NCI-H510A (cell line): ENCODE measurements at places on chromosomes 11 and 22.

GRCh38 chr11:19952911-19953310 is 207.4 kb downstream of the DBX1 start:
- no peak for DNase-seq

DNA sequence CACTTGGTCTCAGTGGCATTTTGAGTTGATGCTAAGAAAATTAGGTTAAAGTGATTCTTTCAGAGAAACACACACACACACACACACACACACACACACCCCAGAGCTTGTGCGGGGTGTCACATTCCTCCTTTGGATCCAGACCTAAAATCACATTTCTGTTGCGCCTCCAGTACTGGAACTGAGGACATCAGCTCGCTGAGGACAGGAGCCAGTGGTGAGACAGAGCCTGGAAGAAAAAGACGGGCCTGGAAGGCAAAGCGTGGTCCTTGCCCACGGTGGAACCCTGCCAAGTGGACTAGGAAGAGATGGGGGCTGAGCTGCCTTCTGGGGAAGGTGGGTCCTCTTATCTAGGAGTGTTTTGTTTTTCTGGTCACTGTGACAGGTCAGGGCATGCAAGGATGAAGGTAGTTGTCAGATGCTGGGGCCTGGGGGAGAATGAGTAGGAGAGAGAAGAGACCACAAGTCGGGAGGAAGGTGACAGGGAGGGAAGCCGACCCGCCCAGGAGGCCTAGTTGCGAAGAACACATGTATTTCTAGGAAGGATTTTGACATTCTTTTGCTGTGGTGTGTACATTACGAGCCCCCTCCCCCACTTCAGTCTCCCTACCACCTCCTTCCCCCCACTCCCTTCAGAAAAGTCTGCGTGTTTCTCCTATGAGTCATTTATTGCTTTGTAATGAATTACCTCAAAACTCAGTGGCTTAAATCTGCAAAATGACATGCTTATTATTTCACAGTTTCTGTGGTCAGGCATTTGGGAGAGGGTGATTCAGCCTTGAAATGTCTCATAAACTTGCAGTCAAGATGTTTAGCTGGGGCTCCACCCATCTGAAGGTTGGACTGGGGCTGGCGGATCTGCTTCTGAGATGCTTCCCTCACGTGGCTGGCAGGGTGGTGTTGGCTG is 4.8 kb upstream of the ELFN2 start:
- DNase-seq = no peak

GRCh38 chr11:83310718-83311117 is 24.6 kb upstream of the CCDC90B start:
- no peak for DNase-seq

- no peak for DNase-seq
Observed at GRCh38 chr11:65485920-65486219, 13.0 kb upstream of the MALAT1 start.

- DNase-seq = no peak
Observed at GRCh38 chr11:2531277-2531986, 86.6 kb downstream of the KCNQ1 start.

- DNase-seq = no peak
Observed at GRCh38 chr11:33582636-33583325, 117.8 kb downstream of the C11orf91 start.

GRCh38 chr22:26321469-26321913 is 107.6 kb upstream of the ASPHD2 start:
- DNase-seq = no peak

- DNase-seq = no peak
Observed at GRCh38 chr22:49216579-49216978, 611.1 kb downstream of the BRD1 start.

DNA sequence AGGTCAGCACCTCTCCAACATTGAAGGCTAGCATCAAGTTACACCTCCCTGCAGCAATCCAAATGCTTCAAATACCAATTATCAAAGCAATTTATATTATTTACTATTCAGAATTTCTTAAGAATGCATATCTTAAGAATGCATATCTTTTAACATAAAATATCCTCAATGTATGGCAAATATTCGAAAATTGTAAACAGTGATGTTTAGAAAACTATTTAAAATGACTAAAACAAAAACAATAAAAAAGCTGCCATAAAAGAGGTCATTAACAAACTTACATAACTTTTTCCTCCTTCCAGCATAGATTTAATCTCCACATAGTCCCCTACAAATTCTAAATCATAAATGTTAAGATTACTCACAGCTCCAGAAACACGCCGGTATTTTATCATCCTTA is 85.1 kb upstream of the SOX6 start:
- no peak for DNase-seq

- DNase-seq = no peak
Observed at GRCh38 chr11:5476186-5476819, 12.2 kb upstream of the OR52D1 start.

DNA sequence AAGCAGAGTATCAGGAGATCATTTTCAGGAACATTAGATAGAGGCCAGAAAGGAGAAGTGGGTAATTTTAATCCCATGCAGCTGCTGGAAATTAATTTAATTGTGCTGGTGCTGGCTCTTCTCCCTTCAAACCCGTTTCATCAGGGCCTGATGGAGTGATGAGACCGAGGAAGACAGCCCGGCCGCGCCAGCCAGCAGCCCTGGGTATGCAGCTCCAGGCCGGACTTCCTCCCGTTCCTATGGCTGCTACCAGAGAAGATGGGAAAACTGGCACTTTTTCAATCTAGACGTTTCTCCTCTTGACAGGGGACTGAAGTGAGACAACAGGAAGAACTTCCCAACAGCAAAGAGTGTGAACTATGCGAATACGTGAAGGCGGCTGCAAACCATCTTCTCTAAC is 24.6 kb upstream of the ZBTB16 start:
- no peak for DNase-seq

GRCh38 chr11:19951558-19952115 is 208.6 kb downstream of the DBX1 start:
- peak; percentile 21 for DNase-seq

- no peak for DNase-seq
Observed at GRCh38 chr22:23419171-23419570, 160.9 kb downstream of the IGLL1 start.

- DNase-seq = no peak
Observed at GRCh38 chr11:117862753-117863152, 13.7 kb downstream of the FXYD6 start.

GRCh38 chr11:44608991-44609782 is 43.7 kb downstream of the CD82 start:
- no peak for DNase-seq

DNA sequence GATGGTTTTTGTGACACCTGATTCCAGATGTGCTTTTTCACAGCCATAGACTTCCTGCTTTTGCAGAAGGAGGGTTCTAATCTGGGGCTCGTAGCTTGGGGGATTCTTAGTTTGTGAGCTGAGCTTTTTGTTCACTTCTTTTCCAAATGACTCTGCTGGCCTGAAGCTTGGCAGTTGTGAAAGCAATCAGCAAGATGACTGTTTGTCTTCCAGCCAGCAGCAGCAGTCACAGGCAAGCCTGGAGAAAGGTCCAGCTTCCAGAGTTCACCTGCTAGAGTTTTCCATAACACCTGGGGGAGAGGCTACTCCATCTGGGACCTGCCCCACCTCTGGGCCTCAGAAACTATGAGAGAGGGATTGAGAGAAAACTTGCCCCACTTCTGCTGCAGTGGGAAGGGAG is 4.1 kb downstream of the MARK2 start:
- DNase-seq = no peak

DNA sequence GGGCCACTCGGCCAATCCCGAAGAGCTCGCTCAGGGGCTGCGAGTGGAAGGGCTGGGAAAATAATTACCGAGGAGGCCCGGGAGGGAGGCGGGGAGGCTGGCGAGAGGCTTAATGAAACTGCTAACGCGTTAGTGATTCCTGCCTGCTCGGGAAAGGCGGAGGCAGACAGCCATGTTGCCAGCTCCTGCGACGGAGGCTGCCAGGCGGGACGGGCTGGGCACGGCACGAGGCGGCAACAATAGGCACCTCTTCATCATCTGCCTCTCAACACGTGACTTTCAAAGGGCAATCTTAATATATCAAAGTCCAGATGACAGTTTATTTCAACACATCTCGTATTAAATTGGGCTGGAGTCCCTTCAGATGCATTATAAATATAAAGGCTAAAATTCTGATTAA is 68.0 kb upstream of the TCF20 start:
- no peak for DNase-seq

GRCh38 chr11:102283116-102283485 is 34.2 kb upstream of the BIRC3 start:
- DNase-seq = no peak

GRCh38 chr11:65182258-65183170 is 786 bp downstream of the CAPN1 start:
- DNase-seq = peak; percentile 50

DNA sequence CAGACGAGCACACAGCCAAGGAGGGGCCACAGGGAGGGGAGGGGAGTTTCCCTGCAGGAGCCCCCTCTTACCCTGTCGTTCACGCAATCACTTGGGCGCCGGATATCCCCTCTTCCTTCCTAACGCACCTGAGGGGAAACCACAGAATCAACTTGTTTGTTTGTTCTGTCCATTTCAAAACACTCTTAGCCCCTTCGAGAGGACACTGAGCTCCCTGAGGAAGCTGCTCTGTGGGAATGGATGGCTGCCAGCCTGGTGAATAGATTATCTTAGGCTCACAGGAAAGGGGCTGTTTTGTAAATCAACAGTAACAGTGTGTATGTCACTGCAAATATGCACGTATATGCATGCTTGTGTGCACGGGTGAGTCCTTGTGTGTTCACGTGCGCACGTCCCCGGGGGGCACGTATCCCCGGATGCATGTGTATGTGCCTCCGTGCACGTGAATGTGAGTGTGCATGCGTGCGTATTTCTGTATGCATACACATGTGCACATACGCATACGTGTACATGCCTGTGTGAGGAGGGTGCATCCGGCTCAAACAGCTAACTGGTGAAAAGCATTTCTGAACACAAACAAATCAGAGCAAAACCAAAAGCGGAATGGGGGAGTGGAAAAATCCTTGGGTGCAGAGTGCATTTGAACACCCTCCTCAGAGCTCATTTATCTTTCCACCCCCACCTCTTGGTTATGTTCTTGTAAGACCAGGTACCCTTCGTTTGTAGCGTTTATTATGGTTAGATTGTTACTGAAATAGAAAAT is 7.2 kb downstream of the ARSA start:
- peak; percentile 39 for DNase-seq

- no peak for DNase-seq
Observed at GRCh38 chr11:41301023-41301422, 158.4 kb downstream of the LRRC4C start.

DNA sequence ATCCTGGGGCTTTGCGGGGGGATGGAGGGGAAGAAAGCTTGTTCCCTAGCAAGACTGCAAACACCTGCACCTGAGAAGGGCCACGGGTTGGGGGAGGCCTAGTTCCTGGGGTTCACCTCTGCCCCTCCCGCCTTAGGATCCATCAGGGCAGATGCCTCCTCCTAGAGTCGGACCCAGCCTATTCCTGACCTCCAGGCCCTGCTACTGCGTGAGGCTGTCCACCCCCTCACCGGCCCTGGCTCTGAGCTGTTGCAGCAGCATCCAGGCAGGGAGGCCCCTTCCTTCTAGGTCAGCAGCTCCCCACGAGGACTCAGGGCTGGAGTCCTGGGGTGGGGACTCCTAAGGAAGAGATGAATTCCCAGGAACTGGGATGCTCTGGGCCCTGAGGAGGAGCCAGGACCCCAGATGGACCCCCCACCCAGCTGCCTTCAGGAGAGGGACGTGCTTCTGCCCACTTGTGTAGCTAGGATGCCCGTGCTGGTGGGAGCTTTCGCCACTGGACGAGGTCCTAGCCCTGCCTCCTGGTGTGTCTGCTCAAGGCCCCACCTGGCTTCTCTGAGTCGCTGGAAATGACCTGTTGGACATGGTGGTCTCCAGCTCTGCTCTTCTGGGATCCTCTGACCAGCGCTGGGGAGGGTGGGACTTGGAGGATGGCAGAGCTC is 10.3 kb downstream of the MRGPRF start:
- DNase-seq = no peak

DNA sequence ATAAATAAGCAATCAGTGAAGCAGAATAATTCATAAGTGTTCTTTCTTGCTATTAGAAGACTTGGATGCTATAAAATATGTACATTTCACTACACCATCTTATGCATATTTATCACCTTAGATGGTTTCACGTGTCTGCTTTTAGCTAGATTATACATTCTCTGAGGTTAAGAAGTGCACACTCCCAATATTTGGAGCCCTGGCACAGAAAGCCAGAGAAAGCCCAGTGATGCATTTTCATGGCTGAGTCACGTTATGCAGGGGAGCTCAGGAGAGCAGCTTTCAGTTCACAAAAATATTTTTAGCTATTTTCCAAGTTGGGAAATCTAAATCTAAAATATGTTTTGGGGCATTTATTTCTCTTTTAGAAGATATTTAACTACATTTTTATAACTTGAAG is 5.1 kb upstream of the TP53AIP1 start:
- DNase-seq = no peak

DNA sequence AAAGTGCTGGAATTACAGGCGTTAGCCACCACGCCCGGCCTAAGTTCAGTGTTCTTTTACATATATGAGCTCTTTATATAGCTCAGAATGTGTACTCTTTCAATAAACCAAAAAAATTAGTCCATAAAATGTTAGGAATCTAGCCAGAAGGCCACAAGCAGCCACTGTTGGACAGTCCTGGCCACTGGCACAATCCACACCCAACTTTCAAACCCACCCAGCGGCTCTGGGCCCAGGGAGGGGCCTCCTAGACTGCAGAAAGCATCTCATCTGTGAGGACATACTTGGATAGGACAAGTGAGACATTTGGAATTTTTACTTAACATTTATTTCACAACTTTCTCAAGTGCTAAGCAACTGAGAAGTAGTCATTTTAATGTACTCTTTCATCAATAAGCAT is 6.4 kb downstream of the PACSIN2 start:
- DNase-seq = no peak

- DNase-seq = no peak
Observed at GRCh38 chr11:61922539-61922938, 5.2 kb upstream of the RAB3IL1 start.

DNA sequence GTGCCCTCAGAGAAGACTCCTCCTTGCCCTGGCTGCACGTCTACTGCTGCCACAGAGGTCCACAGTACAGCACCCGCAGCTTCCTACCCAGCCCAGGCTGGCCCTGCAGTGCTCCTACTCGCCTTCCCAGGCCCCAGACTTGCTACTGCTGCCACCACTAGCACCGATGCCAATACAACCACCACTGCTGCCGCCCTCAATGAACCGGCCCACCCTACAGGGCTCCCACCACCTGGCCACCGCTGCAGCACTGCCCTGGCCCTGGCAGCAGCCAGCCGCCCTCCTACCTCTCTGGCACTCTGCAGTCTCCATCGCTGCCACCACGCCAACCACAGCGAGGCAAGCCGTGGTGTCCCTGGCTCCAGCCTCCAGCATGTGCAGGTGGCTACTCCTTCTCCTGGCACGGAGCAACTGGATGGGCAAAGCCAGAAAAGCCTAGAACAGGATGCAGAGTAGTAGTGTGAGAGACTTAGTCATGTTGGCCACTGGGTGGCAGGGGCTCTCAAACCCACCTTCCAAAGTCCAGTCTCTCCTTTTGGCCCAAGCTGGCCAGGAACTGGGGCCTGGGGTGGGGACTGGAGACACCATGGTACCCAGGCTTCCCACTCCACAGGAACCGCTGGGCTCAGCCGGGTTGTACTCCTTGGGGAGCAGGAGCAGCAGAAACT is 39.4 kb downstream of the C22orf42 start:
- no peak for DNase-seq

GRCh38 chr22:46514592-46515207 is 22.7 kb downstream of the CELSR1 start:
- DNase-seq = no peak

GRCh38 chr11:25453471-25453870 is 878.5 kb upstream of the ANO3 start:
- DNase-seq = no peak
